ENCODE measurements at places on chromosomes 1 and 21.

- DNase-seq: no peak
Measured at GRCh38 chr1:211644653-211645052, 30.8 kb downstream of the NEK2 start.

GRCh38 chr1:37478451-37478881, 4.1 kb downstream of the ZC3H12A start:
- no peak for DNase-seq

DNA sequence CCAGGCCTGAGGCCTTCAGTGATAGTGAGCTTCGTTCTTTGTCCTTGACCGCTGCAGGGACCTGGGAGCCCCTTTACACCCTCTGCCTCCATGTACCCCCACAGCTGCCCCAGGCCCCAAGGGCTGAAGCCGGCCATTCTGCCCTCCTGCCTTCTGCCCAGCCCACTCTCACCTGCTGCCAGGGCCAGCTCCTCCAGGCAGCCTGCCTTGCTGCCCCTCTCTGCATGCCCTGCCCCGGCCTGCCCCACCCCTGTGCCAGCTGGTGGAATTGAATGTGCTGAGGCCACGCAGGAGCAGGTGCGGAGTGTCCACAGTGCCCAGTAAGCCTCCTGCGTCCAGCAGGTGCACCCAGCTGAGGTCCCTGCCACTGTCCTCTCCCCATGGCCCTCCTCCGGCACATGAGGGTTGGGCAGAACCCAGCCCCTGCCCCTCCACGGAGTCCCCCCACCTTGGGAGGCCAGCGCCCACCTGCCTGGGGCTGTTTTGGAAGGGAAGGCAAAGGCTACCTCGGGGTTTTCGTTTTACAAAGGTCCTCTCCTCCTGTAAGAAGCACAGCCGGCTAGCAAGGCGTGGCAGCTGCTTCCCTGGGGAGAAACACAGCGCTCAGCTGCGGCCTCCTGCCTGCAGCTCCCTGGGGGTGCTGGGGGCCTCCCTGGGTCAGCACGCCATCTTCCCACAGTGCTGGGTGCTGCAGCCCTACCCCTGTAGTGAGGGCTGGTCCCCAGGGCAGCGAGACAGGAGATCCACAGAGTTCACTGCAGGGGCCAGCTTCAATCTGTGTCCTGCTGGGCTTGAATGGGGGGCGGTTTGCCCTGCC, 21.0 kb downstream of the MMEL1 start:
- DNase-seq: no peak

DNA sequence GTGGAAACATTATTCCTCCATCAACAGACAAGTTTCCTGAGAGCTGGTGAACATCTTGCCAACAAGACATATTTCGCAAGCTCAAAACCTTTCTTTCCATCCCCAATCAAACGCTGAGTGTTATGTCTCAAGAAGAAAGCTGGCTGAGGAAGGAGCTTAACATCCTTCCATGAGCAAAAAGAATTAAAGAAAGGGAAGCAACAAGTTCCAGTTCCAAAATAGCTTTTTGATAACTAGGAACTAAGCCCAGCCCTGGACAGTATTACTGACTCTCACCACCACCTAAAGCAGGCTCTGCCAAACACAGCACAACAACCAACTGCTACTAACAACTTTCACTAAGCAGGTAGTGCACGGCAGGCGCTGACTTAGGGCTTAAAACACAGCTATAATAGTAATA, 50.2 kb downstream of the CAPZB start:
- no peak for DNase-seq

- DNase-seq: no peak
Measured at GRCh38 chr21:45750936-45751335, 107.4 kb downstream of the PCBP3 start.

DNA sequence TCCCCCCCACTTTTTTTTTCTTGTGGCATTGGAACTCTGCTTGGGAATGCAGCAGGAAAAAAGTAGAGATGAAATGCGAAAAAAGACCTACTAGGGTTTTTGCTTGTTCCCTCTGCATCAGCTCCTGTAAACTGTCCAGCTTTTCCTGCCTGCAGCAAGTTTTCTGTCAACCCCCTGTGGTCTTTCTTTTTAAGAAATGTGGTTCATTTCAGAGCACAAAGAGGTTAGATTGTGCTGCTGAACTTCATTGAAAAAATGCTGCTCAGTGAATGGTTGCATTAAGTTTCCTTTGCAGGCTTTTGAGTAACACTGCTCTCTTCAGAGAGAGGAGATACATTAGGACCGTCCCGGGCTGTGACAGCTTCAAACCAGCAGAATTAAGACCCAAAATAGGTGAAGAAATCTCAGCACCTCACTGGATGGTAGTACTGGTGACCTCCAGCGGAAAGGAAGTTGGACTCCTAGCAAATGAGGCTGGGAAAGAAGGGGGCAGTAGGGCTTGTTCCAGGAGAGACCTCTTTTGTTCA, 80.7 kb downstream of the NDUFS5 start:
- DNase-seq: no peak
